Upper lobe of left lung (tissue), 6 donors: ENCODE measurements at places on chromosomes 1 and 21. TPM values are rescaled to one million over a fixed set of nuclear protein-coding genes. Genes with fewer than 3 reads are reported as not detected.

GPX7 gene
- total RNA-seq, result 11.5 TPM

- DNase-seq, result no peak
- no peaks in the 10 kb centered on the region for H3K27me3 ChIP-seq
- H3K27ac ChIP-seq, result no peak overlapping the region
- no peaks in the 10 kb centered on the region for H3K36me3 ChIP-seq
Measured at GRCh38 chr1:15123925-15124324, 29.6 kb upstream of the TMEM51 start.

- peaks cover 29% of the 10 kb centered on the region for H3K4me1 ChIP-seq
- DNase-seq, result no peak
- no peak overlapping the region for H3K4me3 ChIP-seq
- peaks cover 9% of the 10 kb centered on the region for H3K36me3 ChIP-seq
- no peaks in the 10 kb centered on the region for H3K27me3 ChIP-seq
Measured at GRCh38 chr1:32127409-32128198, 19.7 kb downstream of the KPNA6 start.

- no peaks in the 10 kb centered on the region for H3K27me3 ChIP-seq
- no peak overlapping the region for H3K4me3 ChIP-seq
- no peak overlapping the region for H3K27ac ChIP-seq
- peak; percentile 67 for DNase-seq
- no peaks in the 10 kb centered on the region for H3K4me1 ChIP-seq
- peaks cover 33% of the 10 kb centered on the region for H3K36me3 ChIP-seq
Measured at GRCh38 chr1:27292106-27292505, 29.9 kb upstream of the TMEM222 start.

DNA sequence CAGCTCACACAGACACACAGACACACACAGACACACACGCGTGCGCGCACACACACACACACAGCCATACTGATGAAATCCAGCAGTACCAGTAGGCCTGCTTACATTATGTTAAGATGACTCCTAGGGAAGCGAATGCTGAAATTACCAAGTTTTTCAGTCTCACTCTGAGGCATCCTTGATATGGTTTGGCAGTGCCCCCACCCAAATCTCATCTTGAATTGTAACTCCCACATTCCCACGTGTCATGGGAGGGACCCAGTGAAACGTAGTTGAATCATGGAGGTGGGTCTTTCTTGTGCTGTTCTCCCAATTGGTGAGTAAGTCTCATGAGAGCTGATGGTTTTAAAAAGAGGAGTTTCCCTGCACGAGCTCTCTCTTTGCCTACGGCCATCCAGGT is 64.1 kb downstream of the TIAM1 start:
- H3K36me3 ChIP-seq, result no peaks in the 10 kb centered on the region
- H3K4me1 ChIP-seq, result no peaks in the 10 kb centered on the region
- H3K4me3 ChIP-seq, result no peak overlapping the region

DNA sequence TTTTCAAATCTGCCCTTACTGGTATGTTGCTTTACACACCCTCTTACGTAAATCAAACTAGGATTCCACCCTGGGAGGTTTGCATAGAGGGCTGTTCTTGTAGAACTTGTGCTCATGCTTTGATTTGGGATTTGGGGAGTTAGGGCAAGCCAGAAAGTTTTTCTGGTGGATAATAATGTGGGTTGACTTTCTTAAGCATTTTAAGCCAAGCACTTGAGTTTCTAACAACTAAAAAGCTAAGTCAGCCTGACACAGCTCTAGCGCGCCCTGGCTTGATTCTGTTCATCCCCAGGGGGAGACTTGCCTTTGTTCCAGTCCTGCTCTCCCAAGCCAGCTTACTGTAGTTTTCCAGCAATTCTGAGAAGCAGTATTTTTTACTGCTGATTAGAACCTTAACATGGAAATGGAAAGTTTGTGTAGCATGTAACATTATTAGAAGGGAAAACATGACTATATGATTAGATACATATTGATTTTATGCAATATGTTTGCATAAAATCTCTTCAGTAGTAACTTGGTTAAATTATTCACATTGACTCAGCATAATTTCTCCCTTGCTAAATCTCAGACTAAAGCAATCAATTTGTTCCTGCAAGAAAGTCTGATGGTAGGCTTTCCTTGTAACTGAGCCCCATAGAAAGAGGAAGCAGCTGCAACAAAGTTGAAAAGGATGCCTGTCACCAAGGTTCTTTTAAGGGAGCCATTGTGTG is 11.0 kb upstream of the PGD start:
- DNase-seq, result peak; percentile 41
- H3K4me1 ChIP-seq, result peaks cover 15% of the 10 kb centered on the region
- peak overlapping the region; percentile 77 for H3K27ac ChIP-seq
- H3K36me3 ChIP-seq, result no peaks in the 10 kb centered on the region
- no peak overlapping the region for H3K4me3 ChIP-seq
